Activated T-helper 1 cell treated with Interleukin-2 at 50 U/mL for 16 hours (primary cell): ENCODE measurements at places on chromosomes 5 and 9.
A peak's percentile ranks its signal among the peaks of the same experiment; 100 is the strongest.

DNA sequence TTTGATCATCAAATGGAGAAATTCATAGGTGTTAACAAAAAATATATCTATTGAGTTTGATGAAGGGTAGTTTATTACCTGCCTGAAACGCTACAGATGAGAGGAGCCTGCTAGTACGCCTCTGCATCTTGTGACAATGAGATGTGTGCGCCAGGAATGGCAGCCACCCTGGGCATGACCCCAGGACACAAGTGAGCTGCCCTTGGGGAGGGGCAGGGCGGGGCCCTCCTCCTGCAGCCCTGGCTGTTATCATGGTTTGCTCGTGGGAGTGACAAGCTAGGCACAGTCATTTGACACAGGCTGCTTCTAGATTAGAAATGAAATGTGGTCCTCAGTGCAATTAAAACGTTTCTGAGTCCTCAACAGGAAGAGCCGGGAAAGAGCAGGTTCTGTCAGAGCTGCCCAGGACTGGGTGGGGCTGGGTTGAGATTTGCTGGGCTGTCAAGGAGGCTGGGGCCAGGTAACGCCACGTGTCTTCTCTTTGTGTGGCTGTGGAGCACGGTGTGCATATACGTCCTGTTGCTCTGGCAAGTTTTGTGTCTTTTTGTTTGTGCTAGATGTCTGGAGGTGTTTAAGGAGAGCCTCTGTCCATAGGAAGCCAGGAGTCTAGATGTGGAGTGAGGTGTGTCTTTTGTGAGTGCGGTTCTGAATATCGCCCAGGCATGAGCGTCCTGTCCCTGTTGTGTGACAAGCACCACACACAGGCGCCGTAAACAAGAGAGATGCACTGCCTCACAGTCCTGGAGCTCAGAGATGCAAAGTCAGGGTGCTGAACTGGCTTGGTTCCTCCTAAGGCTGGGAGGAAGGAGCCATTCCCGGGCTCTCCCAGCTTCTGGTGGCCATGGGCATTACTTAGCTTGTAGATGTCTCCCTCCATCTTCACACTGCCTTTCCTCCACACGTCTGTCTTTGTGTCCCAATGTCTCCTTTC lies 129.0 kb upstream of the IRX4 start:
- DNase-seq: no peak

GRCh38 chr9:76557674-76558225 lies 98.8 kb downstream of the GCNT1 start:
- no peak for DNase-seq

DNA sequence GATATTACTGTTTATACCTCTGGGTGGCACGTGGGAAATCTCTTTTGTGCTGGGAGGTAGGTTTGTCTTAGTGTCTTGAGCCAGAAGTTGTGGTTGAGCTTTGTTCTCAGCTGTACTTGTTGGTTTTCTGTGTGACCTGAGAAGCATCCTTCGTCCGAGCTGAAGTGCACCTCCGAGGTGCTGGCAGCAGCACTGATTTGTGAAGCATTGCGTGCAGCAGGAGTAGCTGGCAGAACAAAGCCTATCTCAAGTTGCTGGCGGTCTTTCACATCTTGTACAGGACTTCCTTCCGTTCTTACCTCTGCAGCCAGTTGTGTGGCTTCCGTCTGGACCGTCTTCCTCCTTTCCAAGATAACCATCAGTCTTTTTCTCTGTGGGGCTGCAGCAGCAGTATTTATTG lies 4.3 kb downstream of the PRRC2B start:
- peak; percentile 59 for DNase-seq

- DNase-seq: no peak
These were observed 15.9 kb upstream of the ABLIM3 start for GRCh38 chr5:149125386-149125891.

- DNase-seq: no peak
These were observed 23.9 kb downstream of the LECT2 start for GRCh38 chr5:135930949-135931295.

- DNase-seq: no peak
These were observed 18.6 kb downstream of the IRF1 start for GRCh38 chr5:132471944-132472343.

DNA sequence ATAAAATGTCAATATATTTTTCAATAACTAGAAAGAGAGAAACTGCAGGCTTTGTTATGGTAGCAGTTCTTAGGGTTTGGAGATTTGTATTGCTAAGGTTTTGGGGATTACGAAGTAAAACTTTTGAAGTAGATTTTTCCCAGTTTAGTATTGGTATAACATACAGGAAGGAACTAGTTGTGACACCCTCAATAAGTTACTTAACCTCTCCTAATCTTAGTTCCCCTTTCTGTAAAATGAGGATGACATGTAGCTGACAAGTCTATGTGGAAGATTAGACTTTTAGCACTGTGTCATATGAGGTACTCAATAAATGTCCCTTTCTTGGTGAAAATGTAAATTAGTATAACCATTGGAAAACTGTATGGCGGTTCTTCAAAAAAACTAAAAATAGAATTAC lies 73.4 kb upstream of the ATG10 start:
- no peak for DNase-seq

GRCh38 chr9:128344931-128345605 lies 4.7 kb downstream of the SLC27A4 start:
- no peak for DNase-seq

GRCh38 chr5:76709762-76710161 lies 6.2 kb upstream of the F2R start:
- DNase-seq: no peak

GRCh38 chr9:21974343-21974721 lies 19.9 kb downstream of the CDKN2A start:
- no peak for DNase-seq

GRCh38 chr9:71308454-71308853 lies 187.0 kb upstream of the TRPM3 start:
- DNase-seq: no peak

DNA sequence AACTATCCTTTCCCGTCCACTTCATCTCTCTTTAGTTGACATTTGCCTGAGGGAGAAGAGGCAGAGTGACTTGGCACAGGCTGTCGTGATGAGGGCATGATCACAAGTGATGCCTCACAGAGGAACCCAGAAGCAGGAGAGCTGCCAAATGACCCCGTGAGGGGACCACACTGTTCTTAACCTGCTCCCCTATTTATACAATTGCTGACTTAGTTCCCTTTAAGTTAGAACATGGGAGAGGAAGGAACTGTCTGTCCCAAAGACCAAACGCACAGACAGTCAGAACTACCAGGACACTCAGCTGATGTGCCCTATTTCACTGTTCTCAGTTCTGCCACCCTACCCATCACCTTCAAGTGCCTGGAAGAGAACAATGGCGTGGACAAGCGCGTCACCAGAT lies 73.7 kb downstream of the SLC1A3 start:
- DNase-seq: no peak
